ENCODE measurements at places on chromosomes 11 and 22.

DNA sequence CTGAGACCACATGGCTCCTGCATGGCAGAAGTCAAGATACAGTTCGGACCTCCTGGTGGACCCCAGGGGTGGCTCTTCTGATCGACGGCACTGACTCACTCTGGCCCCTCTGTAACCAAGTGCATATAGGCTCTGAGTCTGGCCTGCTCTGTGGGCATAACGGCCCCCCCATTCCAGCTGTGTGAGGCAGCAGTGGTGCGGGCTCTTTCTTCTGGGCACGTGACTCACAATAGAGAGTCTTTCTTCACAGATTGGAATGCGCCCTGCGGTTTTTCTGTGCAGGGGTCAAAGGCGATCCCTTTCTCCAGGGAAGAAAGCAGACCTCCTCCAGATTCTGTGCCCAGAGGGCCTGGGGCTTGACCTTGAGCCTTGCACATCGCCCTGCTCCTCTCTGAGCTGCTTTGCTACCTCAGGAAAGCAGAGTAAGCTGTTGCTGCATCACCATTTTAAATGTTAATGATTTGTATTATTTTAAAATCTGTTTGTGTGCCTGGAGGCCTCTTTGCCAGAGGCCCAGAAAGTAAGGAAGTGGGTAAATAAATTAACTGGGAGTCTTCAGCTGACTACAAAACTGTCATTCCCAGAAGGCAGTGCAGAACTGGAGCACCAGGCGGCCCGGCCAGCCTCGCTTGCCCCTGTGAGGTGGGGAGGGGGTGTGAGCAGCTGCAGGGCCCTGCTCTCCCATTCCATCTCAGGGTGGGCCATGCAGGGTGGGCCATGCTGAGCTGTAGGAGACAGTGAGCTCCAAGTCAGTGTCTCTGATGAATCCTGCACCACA, 199.0 kb downstream of the GRIK4 start:
- no peak for DNase-seq

DNA sequence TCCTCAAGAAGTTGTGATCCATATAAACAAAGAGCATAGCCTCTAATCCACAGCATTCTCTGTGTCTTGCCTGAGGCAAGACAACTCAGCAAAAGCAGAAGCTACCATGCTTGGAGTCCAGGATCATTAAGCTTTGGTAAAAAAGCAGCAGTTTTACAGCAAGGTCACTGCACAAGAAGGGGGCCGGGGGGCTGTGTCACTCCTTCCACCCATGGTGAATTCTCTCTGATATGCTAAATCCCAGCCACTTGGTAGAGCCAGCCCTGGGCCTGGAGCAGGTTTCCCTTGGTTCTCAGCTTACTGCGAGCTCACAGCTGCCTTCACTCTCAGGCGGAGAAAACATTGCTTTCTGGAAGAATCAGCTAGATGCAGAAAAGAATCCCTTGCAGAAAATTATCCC, 144.7 kb downstream of the TENM4 start:
- no peak for DNase-seq

DNA sequence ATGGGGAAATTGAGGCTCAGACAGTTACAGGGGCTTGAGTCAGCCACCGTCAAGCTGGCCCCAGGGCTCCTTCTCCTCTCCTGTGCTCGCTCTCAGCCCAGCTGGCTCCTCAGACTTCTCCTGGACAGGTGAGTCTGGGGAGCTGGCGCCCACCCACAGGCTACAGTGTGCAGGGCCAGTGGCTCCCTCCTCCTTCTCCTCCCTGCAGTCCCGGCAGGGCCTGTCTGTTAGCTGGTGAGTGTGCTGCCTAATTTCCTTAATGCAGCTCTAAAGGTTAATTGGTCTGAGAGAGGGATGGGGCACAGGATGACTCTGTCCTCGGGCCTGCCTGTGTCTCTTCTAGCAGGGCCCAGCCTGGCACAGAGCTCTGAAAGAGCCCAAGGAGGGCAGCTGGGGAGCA, 31.7 kb downstream of the LMO1 start:
- DNase-seq, result no peak

- DNase-seq, result no peak
Observed at GRCh38 chr22:24323233-24323632, 52.6 kb downstream of the SPECC1L start.

- no peak for DNase-seq
Observed at GRCh38 chr11:120032766-120033390, 105.0 kb downstream of the TRIM29 start.

DNA sequence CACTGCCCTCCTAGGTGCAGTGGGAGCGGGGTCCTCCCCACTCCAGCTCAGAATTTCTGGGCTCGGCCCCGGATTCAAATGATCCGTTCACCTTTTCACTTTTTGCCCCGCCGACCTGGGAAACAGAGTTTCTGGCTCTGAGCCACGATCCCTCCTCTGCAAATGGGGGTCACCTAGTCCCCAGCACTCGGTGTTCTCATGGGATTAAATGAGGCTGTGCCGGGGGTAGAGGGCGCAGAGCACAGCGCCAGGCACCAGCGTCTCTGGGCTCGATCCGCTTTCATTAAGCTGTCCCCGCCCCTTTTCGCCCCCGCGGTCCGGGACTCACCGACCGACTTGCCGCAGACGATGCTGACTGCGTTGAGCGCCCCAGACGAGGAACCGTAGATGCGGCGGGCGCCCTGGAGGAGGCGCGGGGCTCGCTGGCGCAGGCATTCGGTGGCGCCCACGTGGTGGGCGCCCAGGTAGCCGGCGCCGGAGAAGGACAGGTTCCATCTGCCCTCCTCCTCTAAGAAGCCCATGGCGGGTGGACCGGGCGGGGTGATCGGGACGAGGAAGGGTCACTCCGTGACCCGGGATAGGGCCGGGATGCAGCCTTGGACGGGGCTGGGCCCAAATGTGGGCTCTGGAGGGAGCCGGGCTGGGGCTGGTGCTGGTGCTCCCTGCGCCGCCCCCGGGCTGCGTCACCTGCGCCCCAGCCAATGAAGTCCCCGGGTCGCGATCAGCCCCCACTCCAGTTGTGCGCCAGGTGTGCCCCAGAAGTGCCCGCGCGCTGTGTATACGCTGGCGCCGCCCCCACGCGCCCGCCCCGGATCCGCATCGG, at the start of gene PNPLA5:
PNPLA5 (minus strand) TSS at position 654 of the 823 bp plus-strand sequence; CDS start at position 521, 133 bp downstream.
- peak; percentile 16 for DNase-seq

- DNase-seq, result no peak
Observed at GRCh38 chr11:124727474-124727873, 12.3 kb upstream of the NRGN start.

- DNase-seq, result no peak
Observed at GRCh38 chr11:75272821-75273301, 32.3 kb downstream of the TPBGL start.

DNA sequence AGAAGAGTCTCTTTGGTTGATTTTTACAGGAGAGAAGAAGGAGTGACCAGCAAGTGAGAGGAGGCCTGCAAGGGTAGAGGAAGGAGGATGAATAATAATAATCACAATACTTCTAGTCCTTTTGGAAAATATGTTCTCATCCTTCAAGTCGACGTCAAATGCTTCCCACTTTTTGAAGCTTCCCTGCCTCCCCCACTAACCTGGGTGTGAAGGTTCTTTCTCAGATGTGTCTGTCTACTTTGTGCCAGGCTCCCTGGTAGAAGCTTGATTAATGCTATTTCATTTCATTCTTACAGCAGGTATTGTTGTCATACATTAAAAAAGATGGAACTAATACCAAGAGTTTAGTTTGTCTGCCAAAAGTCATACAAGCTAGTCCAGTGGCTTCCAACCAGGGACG, 17.1 kb downstream of the TENM4 start:
- DNase-seq, result no peak

- DNase-seq, result no peak
Observed at GRCh38 chr11:87961606-87962005, 213.6 kb downstream of the RAB38 start.

DNA sequence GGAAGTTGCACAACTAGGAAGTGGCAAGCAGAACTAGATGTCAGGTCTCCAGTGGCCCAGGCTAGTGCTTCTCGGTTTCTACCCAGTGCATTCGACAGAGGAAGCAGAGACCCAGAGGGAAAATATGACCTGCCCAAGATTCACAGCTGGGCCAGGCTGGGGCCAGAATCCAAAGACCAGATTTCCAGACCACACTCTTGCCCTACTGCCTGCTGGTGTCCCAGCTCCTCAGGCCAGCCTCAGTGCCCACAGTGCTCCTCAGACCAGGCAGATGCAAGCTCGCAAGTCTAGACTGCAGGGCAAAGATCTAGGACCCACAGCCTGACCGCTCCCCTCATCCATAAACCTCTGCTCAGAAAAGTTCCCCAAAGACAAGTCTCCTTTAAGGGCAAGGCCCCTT, 262.6 kb downstream of the BUD13 start:
- DNase-seq, result no peak

- DNase-seq, result no peak
Observed at GRCh38 chr11:132405728-132406127, 1035.3 kb downstream of the NTM start.

DNA sequence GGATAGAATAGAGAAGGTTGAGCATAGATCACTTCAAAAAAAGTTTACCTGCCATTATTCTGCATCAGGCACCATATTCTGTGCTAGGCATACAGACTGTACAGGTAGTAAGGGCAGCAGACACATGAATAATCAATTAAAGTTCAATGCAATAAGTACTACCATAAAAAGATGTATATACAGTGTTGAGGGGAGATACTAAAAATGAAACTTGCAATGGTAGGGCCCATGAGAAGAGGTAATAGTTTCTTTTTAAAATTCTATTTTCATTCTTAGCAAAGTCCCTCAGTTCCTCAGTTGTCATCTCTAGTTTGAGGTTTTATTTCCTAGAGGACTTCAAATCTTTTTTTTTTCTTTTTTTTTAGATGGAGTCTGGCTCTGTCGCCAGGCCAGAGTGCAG, 819.9 kb downstream of the FAM181B start:
- no peak for DNase-seq

- peak; percentile 51 for DNase-seq
Observed at GRCh38 chr22:46576556-46577367, 39.3 kb upstream of the CELSR1 start.

DNA sequence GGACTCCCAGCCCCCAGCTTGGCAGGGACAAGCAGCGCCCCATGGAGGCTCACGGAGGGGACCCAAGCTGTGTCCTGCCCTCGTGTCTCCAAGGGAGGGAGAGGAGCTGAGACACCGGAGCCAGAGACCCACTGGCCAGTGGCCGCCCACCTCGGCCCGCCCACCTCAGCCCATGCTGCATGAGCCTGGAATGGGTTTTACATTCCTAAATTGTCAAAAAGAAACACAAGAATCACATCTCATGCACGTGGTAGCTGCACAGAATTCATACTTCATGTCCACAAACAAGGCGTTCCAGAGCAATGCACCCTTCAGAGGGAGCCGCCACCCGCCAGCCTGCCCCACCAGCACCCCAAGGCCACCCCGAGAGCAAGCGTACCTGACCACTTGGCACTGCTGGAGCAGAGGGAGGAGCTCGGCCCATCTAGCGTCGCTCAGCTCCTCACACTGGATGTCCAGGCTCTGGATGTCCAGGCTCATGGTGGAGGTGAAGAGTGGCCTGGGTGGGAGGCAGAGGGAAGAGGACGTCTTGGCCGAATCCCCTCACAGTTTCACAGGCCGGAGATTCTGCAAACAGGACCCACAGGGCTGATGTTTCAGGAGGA, 5.3 kb downstream of the RNH1 start:
- DNase-seq, result no peak

All from stimulated activated CD8-positive, alpha-beta memory T cell treated with anti-CD3 and anti-CD28 coated beads, Interleukin-15, amount 100 ng/mL, for 48 hours (primary cell).